ENCODE measurements at places on chromosomes 7 and 10.

- peaks cover 22% of the 10 kb centered on the region for H3K4me1 ChIP-seq
- H3K36me3 ChIP-seq, result peaks cover 4% of the 10 kb centered on the region
- no peaks in the 10 kb centered on the region for H3K27me3 ChIP-seq
Observed at GRCh38 chr7:103073989-103074518, 542 bp downstream of the FBXL13 start.

DNA sequence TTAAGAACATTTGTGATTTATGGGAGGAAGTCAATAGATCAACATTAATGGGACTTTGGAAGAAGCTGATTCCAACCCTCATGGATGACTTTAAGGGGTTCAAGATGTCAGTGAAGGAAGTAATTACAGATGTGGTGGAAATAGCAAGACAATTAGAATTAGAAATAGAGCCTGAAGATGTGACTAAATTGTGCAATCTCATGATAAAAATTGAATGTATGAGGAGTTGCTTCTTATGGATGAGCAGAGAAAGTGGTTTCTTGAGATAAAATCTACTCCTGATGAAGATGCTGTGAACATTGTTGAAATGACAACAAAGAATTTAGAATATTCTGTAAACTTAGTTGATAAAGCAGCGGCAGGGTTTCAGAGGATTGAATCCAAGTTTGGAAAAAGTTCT lies 70.9 kb upstream of the NEUROD6 start:
- no peaks in the 10 kb centered on the region for H3K27me3 ChIP-seq
- no peaks in the 10 kb centered on the region for H3K36me3 ChIP-seq
- H3K27ac ChIP-seq, result no peak overlapping the region
- H3K4me1 ChIP-seq, result no peaks in the 10 kb centered on the region

DNA sequence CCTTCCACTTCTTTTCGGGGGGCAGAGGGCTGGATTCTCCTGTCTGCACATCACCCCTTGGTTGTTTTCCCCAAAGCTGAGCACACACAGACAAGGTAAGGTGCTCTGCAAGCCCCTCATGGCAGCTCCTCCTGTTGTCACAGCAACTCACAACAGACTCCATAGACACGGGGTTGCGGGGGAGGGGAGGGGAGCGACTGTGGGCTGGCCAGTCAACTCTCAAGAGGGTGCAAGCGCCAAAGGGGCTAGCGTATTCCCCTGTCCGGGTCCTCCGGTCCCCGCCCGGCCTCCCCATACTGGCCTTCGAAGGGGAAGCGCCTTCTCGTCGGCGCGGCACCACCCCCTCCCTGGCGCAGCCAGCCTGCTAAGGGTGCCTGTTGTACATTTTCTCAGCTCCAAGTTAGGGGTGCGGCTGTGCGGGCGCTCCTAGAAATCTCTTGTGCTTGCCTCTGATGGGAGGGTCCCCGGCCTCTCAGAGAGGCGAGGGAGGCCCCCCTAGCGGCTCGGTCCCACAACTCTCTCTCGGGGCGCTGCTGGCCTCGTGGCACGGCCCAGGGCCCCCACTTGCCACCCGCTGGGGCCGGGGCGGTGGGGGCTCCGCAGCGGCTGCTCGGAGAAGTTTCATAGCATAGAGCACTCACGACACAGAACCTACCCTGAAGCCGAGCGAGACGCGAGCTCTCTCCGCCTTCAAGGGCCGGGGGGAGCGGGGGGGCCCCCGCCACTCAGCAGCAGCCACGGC lies 498 bp downstream of the RHOBTB1 start:
- H3K4me3 ChIP-seq, result peak overlapping the region; percentile 70
- no peak overlapping the region for H3K27ac ChIP-seq
- peak; percentile 6 for DNase-seq
- peaks cover 86% of the 10 kb centered on the region for H3K27me3 ChIP-seq
- no peaks in the 10 kb centered on the region for H3K36me3 ChIP-seq
- H3K4me1 ChIP-seq, result peaks cover 7% of the 10 kb centered on the region

DNA sequence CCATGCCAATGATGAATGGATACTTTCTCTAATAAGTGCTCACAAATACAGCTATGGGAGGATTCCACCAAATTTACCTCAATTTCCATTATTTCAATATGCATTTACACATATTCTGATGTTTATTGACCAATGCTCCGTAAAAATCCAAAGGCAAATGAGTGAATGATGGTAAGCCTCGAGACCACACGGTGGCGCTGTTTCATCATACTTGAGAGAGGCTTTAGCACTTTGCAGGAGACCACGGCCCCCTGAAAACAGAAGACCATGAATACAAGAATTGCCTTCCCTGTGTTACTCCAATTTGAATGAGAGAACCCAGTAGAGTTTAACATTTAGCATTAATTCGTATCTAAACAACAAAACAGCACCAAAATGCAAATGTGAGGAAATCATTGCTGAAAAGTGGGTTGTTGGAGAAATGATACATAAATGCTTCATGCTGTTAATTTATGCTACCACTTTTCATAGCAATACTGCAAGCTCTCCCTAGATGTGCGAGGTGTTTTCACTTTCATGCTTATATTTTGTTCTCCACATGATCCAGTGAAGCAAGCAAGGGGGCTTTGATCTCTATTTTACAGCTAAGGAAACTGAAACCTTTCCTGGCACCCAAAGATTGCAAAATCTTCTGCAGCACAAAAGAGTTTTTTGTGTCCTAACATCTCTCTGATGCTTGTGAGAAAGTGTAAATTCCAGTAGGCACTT lies 35.4 kb downstream of the TRIL start:
- peak; percentile 11 for DNase-seq
- H3K27ac ChIP-seq, result no peak overlapping the region
- peaks cover 34% of the 10 kb centered on the region for H3K27me3 ChIP-seq
- no peaks in the 10 kb centered on the region for H3K36me3 ChIP-seq
- peaks cover 10% of the 10 kb centered on the region for H3K4me1 ChIP-seq

DNA sequence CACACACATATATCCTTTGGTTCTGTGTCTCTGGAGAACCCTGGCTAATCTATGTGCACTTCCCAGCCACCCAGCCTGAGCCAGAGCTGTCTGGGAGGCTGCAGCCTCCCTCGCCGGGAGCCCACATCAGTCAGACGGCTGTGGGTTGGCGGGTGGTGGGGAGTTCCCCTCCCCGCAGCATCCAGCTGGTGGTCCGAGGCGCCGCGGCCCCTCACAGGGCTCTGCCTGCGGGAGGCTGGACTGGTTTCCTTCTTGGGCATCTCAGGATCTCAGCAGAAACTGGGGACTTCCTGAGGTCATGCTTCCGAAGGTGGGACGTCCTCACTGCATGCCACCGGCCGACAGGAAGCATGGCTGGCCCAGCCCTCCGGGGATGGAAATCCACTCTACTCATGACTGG lies 22.0 kb upstream of the PSMG3 start:
- H3K27ac ChIP-seq, result no peak overlapping the region
- peaks cover 6% of the 10 kb centered on the region for H3K4me1 ChIP-seq
- H3K36me3 ChIP-seq, result no peaks in the 10 kb centered on the region
- no peak overlapping the region for H3K4me3 ChIP-seq
- no peak for DNase-seq

DNA sequence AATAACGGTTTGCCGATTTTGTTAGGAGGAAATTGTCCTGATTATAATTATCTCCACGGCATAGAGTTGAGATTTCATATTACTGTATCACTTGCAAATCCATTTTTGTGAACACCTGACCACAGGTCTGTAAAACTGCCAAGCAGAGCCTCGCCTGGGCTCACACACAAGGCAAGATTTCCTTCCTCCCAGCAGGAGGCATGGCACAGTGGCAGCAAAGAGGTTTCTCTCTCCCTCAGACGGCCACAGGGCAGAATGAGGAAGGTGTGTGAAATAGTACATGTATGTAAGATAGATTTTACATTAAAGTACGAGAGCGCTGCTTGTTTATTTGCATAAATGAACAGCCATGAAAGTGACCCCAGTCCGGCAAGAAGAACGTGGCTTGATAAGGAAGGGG lies 130.1 kb downstream of the CELF2 start:
- DNase-seq, result no peak
- H3K4me1 ChIP-seq, result peaks cover 92% of the 10 kb centered on the region
- peaks cover 5% of the 10 kb centered on the region for H3K36me3 ChIP-seq
- H3K27me3 ChIP-seq, result no peaks in the 10 kb centered on the region

DNA sequence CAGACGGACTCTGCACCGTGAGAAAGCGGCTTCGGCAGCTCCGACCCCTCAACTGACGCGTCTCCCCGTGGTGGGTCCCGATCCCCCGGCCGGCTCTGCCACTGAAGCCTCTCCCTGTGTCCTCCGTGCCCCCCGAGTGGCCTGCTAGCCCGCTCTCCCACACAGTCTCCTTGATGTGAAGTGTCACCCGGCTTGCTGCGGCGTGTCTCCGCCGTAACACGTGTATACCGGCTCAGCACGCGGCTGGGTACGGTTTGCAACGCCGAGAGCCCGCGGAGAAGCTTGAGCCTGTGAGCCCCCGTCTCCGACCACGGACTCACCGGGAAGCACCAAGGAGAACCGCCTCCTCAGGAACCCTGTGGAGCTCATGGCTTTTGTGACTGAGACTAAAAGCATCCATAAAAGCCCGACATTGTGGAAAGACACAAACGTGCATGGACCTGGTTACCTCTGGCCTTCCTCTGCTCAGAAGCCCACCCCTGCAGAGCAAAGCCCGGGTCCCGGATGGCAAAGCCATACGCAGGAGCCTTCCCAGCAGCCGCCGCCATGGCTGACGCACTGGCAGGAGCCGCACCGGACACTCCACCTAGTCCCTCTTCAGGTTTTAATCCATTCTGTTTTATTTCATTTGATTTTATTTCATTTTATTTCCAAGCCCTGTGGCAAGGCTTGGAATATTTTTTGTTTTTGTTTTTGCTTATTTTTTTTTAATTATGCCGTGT lies 17.0 kb downstream of the PTPRN2 start:
- H3K4me1 ChIP-seq, result no peaks in the 10 kb centered on the region
- no peak overlapping the region for H3K4me3 ChIP-seq
- peaks cover 9% of the 10 kb centered on the region for H3K27me3 ChIP-seq
- no peak for DNase-seq
- no peak overlapping the region for H3K27ac ChIP-seq

GRCh38 chr7:17405786-17406185 lies 107.3 kb downstream of the AHR start:
- H3K27me3 ChIP-seq, result peaks cover 13% of the 10 kb centered on the region
- H3K4me1 ChIP-seq, result peaks cover 31% of the 10 kb centered on the region

GRCh38 chr7:48933549-48934085 lies 9.3 kb downstream of the CDC14C start:
- no peaks in the 10 kb centered on the region for H3K4me1 ChIP-seq
- H3K27me3 ChIP-seq, result no peaks in the 10 kb centered on the region
- H3K4me3 ChIP-seq, result no peak overlapping the region
- H3K36me3 ChIP-seq, result no peaks in the 10 kb centered on the region
- DNase-seq, result no peak

DNA sequence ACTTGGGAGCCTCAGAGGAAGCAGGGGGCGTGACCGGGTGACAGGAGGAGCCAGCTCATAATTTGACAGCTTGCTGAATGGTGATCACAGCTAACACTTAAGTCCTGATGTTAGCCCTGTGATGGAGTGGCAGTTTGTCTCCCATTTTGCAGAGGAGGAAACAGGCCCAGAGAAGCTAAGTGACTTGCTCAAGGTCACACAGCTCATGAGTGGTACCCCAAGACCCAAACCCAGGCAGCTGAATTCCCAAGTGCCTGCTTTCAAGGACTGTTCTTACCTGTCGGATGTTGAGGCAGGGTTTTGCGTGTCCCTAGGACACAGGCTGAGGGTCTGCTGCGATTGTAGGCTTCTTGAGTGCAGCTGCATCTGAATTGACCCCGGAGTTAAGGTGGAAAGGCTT lies 51.7 kb downstream of the PALD1 start:
- no peak overlapping the region for H3K27ac ChIP-seq
- no peaks in the 10 kb centered on the region for H3K36me3 ChIP-seq
- H3K4me3 ChIP-seq, result no peak overlapping the region
- H3K27me3 ChIP-seq, result no peaks in the 10 kb centered on the region
- no peaks in the 10 kb centered on the region for H3K4me1 ChIP-seq
- no peak for DNase-seq

- no peak overlapping the region for H3K27ac ChIP-seq
- H3K27me3 ChIP-seq, result no peaks in the 10 kb centered on the region
- no peak for DNase-seq
- no peak overlapping the region for H3K4me3 ChIP-seq
Observed at GRCh38 chr7:123351516-123352505, 152.0 kb upstream of the SLC13A1 start.

DNA sequence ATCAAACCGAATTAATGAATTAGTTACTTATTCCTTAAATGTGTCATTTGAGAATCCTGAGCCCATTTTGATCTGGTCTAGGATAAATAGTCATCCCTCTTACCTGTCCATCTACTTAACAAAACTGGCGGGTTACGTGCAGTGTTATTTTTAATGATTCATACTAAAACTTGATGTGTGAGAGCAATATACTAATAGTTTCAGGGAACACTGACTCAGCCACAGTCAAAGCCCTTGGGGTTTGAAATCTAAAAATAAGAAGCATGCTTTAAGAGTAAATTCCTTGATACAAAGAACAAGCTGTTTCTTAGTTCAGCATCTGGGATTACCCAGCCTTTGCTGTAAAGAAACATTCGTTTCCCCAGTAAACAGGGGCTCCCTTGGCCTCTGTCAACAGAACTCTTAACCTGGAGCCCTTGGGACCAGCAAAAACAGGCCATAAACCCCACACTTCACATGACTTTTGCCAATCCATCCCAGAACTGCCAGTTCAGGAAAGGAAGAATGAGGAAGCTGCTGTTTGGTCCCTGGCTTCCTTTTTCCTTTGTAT lies 370.6 kb upstream of the IGFBP3 start:
- no peak overlapping the region for H3K4me3 ChIP-seq
- no peak overlapping the region for H3K27ac ChIP-seq
- no peak for DNase-seq
- no peaks in the 10 kb centered on the region for H3K36me3 ChIP-seq

DNA sequence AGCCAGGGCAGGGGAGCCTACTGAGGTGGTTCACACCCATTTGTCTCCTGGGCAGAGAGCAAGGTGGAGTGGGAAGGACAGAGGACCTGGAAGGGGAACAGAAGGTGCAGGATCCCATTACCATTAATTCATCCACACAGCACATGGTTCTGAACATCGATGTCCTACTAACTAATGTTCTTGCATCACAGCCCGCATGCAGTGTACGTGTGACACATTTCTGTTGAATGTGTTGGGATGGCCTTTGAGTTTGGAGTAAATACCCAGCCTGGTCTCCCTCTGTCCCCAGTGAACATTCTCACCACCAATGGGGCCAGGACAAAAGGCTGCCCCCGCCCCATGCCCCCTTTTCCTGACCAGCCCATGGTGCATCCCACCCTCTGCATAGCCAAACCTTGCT lies 46.3 kb downstream of the FAM241B start:
- H3K4me1 ChIP-seq, result no peaks in the 10 kb centered on the region
- no peak for DNase-seq
- no peak overlapping the region for H3K27ac ChIP-seq
- no peak overlapping the region for H3K4me3 ChIP-seq
- H3K27me3 ChIP-seq, result peaks cover 9% of the 10 kb centered on the region

DNA sequence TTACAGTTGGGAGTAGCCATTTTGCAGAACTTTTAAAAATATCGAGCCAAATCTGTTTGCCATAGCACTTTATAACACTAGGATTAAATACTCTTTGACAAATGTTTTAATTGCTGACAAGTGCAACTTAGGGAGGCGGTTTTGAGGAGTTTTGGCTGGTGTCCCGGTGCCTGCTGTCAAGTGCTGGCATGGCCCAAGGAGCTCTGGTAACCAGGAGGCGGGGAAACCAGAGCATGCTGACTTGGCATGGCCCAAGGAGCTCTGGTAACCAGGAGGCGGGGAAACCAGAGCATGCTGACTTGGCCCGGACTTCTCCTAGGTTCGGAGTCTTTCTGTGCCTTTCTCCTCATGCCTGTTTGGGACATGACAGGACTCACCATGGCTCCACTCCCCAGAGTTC lies 30.8 kb upstream of the ZNF32 start:
- H3K4me3 ChIP-seq, result no peak overlapping the region
- H3K36me3 ChIP-seq, result no peaks in the 10 kb centered on the region
- peaks cover 13% of the 10 kb centered on the region for H3K27me3 ChIP-seq
- no peak overlapping the region for H3K27ac ChIP-seq
- peaks cover 2% of the 10 kb centered on the region for H3K4me1 ChIP-seq

GRCh38 chr10:133109711-133110110 lies 22.0 kb downstream of the ADGRA1 start:
- no peaks in the 10 kb centered on the region for H3K36me3 ChIP-seq
- H3K4me3 ChIP-seq, result no peak overlapping the region
- no peaks in the 10 kb centered on the region for H3K4me1 ChIP-seq
- H3K27me3 ChIP-seq, result no peaks in the 10 kb centered on the region
